ENCODE measurements at places on chromosomes 1 and 21.

DNA sequence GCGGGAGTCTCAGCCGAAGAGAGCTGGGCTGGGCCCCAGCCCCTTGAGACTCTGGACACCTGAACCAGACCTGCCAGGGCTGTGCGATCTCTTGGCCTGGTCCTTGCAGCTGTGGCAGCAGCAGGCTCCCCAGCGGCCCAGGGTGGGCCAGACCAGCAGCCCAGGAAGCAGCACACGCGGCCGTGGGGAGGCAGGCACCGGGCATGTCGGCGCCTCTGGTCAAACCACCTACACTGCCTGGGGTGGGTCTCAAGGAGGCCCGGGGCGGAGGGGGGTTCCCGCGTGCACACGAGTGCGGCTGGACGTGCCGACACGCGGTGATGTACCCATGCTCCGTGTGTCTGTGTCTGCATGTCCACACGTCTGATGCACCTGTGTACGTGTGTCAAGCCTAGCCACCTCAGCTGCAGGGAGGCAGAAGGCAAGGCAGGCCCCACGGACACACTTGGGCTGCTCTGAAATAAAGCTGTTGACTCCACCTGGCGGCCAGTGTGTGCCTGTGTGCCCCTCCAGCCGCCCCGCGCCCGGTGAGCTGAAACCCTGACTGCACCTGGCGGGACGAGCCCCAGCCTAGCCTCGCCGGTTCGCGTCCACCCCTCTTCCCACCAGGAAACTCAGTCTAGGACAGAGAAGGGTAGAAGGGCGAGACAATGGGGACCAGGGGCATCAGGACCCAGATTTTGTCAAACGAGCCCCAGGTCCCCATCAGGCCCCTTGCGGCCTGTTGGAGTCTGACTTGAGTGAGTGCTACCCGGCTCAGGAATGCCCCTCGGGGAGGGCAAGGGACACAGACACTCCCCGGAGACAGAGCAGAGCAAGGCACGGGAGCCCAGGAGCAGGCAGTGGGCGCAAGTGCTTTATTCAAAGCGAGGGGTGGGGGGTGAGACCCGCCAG is 11.6 kb downstream of the SCNN1D start:
- peak; percentile 68 for DNase-seq

DNA sequence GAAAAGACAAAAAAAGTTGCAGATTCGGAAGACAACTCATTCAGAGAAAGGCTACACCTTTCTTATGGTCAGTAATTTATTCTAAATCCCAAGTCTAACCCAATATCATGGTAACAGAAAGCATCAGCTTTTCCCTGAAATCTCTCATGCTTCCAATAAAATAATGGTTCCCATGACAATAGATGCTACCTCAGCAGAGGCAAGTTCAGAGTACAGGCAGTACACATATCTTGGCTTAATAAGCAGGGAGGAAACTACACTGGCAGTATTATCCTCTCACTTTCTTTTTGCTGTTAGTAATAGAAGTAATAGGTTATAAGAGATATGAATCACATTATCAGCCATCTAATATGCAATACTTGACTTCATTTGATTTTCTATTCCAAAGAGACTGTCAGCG is 137.1 kb downstream of the DPYD start:
- DNase-seq: no peak

DNA sequence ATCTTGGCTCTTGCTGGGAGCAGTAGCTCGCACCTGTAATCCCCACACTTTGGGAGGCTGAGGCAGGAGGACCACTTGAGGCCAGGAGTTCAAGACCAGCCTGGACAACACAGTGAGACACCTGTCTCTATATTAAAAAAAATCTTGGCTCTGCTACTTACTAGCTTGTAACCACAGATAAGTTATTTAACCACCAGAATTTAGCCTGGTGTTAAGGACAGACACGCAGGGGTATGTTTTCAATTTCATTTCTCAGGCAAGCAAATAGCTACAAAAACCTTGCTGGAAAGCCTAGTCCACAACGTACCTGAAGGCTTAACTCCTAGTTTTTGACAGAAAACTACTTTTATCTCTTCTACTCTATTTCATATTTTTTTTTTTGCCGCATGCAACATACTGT is 24.8 kb upstream of the GFI1 start:
- no peak for DNase-seq

- no peak for DNase-seq
These were observed 11.8 kb downstream of the NSUN4 start for GRCh38 chr1:46352363-46352762.

DNA sequence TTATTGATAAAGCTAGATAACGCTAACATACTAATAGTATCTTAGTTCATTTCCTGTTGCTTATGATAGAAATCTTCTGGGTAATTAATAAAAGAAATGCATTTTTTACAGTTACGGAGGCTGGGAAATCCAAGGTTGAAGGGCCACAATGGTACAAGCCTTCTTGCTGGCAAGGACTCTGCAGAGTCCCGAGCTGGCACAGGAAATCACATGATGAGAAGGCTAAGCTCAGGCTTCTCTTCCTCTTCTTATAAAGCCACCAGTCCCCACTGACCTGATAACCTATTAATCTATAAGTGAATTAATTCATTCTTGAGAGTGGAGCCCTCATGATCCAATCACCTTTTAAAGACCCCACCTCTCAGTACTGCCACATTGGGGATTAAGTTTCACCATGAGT is 82.6 kb downstream of the GPR161 start:
- no peak for DNase-seq

DNA sequence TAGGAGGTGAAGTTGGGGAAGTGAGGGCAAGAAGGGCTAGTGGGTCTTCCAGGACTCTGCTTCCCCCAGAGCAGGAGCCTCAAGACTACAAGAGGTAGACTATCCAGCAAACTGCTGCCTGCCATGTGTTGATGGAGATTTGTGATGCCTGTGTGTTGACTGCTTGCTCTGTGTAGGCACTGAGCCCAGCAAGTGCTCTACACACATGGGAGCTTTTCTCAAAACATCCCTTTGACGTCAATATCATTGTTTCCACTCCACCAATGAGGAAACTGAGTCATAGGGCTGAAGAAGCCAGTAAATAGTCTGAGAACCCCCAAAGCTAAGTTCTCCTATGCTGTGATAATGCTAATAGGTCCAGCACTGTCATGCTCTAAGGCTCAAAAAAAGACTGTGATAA is 207.2 kb upstream of the NFIA start:
- DNase-seq: no peak

DNA sequence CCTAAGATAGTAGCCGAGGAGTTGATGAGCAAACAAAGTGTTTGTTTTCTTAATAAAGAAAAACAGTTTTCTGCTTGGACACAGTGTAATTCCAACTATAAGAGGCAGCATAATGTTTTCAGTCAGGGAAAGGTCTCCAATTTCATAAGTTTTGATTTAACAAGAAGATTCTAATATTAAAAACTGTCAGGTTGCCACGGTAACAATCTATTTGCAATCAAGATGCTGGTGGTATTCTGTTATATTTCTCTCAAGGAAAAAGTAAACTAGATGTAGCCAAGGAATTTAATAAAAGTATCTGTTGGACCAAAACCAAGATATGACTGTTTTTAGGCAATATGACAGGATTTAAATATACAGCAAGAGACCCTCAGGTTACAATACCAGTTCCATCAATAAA is 211.7 kb downstream of the SMYD3 start:
- DNase-seq: no peak

DNA sequence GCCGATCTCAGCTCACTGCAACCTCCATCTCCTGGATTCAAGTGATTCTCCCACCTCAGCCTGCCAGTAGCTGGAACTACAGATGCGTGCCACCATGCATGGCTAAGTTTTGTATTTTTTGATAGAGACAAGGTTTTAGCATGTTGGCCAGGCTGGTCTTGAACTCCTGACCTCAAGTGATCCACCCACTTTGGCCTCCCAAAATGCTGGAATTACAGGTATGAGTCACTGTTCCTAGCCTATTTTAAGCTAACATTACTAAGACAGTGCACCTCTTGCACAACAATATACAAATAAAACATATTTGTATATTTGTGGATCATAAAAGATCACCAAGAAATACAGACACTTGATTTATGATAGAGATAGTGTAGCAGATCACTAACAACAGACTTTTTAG is 139.1 kb downstream of the DUSP10 start:
- DNase-seq: no peak

DNA sequence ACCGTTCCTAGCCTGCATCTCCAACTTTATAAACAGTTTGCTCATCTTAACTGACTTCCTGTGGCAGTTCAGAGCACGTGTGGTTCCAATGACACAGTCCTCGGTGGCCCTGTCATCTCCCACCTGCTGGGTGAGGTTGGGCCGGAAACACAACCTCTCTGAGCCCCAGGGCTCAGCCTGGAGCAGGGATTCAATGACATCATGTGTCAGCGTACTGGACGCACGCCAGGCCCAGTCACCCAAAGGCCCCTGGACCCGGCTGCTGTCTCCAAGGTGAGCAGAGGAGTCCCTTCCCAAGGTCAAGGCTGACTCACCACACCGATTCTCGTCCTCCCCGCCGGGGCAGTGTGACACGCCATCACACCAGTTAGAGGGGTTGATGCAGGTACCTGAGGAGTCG is 19.9 kb downstream of the TMPRSS2 start:
- DNase-seq: no peak

GRCh38 chr1:151590961-151591360 is 20.9 kb upstream of the SNX27 start:
- no peak for DNase-seq

DNA sequence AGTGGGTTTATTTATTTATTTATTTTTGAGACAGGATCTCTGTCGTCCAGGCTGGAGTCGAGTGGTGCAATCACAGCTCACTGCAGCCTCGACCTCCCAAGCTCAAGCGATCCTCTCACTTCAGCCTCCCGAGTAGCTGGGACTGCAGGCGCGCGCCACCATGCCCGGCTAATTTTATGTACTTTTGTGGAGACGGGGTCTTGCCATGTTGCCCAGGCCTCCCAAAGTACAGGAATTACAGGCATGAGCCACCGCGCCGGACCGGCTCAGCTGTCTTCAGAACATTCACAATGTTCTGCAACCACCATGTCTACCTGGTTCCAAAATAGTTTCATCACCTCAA is 406 bp upstream of the DNAJC8 start:
- DNase-seq: no peak

GRCh38 chr1:43858324-43858723 is 75.3 kb upstream of the ARTN start:
- no peak for DNase-seq

- no peak for DNase-seq
These were observed 65.4 kb downstream of the TP53BP2 start for GRCh38 chr1:223780318-223780717.

- no peak for DNase-seq
These were observed 1597.8 kb downstream of the PLA2G4A start for GRCh38 chr1:188426561-188426960.

GRCh38 chr1:30028283-30028682 is 695.1 kb downstream of the MATN1 start:
- DNase-seq: no peak

GRCh38 chr21:28936036-28936435 is 56.6 kb downstream of the LTN1 start:
- no peak for DNase-seq

DNA sequence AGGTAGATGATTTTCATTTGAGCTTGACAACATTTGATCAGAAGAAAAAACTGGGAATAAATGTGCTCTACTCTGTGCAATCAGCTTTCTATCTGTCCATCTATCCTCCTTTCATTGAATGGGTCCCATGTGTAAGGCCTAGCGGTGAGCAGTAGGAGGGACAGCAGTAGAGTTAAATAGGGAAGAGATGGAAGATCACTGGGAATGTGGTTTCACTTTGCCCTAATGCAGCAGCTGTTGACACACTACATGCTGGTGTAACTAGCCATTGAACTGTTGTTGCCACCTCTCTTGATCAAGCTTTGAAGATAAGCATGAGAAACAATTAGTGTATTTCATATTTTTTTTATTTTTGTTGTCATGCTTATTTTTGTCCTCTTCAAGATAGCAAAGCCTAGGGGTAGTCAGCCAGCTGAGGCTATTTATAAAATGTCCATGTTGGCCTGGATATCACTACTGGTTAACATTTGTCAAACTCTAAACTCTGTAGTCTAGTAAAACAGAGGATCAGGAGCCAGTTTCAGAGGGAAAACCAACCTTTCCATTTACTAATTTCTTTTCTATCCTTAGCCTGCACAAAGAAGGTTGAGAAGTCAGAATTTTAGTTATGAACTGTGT is 41.9 kb downstream of the CACNA1E start:
- no peak for DNase-seq

DNA sequence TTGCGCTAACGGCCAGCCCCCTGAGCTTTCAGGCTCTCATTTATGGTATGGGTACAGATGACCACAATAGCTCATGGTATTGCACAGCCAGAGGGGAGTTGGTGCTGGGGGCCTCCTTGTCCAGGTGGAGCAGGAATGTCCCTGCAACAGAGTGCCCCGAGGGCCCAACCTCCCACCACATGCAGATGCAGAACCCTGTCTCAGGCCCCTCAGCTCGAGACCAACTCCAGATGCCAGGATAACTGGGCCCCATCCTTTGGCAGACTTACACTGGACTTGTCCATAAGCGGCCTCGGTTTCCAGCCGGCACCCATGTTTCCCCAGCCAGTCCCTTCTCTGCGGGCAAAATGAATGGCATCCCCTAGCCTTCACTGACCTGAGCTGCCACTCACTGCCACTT is 67.1 kb downstream of the VWA5B1 start:
- no peak for DNase-seq

DNA sequence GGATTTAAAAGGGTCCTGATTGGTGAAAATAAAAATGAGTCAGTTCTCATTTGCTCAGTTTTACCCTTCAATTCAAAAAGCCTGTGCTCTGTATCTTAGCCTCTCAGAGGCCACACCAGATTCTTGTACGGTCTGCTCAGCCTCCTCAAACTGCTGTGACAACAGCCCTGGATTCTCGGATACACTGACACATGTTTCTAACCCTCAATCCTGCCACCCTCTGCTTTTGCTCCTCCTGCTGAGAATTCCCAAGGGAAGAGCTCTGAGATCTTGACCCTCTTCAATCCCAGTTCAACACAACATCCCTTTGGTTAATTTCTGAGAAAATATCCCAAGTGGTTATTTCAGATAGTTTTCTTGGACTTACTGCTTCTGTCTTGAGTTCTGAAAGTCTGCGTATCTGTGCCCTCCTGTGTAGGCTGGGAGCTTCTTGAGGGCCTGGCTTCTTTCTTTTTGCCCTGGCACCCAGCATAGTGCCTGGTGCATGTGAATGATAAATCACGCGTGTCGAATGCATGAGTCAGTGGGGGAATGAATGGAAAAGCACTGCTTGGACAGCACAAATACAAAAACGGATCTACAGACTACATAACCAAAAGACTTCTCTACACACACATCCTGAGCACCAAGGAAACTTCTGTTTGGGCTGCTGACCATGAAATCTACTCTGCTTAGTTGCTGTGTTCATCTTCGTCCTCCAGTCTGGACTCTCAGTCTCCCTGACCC is 24.5 kb downstream of the IRF2BP2 start:
- DNase-seq: no peak

DNA sequence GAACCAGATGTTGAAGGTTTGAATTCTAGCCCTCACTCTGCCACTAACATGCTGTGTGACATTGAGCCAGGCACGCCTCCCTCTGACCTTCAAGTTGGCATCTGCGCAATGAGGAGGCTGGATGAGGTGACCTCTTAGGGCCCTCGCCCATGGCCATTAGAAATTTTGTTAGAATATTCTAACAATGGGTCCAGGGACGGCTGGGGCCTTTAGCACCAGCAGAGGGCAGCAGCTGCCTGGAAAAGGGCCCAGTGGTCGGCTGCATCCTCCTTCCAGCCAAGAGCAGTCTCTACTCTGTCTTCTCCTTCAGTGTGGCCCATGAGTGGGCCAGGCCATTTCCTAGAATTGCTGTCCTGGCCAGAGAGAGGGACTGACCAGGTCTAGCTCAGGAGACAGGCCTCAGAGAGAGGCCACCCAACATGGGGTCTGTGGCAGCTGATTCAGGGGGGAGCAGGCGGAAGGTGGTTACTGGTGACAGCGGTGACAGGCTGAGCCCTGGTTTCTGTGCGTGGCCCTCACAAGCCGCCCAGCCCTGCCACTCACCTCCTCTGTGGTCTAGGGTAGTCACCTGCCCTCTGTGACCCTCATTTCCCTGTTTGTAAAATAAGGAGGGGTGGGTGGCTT is 101.3 kb upstream of the ACTL8 start:
- no peak for DNase-seq

Measured in NCI-H187 treated with DMSO at 0.1 percent for 48 hours (cell line).